Lung microvascular endothelial cell (primary cell): ENCODE measurements at places on chromosomes 4 and X. TPM values are rescaled to one million over a fixed set of nuclear protein-coding genes. Genes with fewer than 3 reads are reported as not detected.

INPP4B gene
- 11.3 and 33.5 TPM in 2 replicates for total RNA-seq

FAM184B gene
- not detected in 2 replicates for total RNA-seq

MCUB gene
- 34.7 and 55.1 TPM in 2 replicates for total RNA-seq

ARMCX1 gene
- 39.7 and 55.2 TPM in 2 replicates for total RNA-seq

PAGE2 gene
- not detected in 2 replicates for total RNA-seq

FGB gene
- total RNA-seq, result not detected in 2 replicates

NPFFR2 gene
- not detected in 2 replicates for total RNA-seq

- DNase-seq, result peak; percentile 12
Observed at GRCh38 chr4:183097231-183098018, 1.6 kb upstream of the WWC2 start.

GRCh38 chrX:10190367-10190766 is 33.6 kb downstream of the CLCN4 start:
- DNase-seq, result peak; percentile 92

GRCh38 chrX:110699109-110699508 is 96.5 kb downstream of the CHRDL1 start:
- no peak for DNase-seq

DNA sequence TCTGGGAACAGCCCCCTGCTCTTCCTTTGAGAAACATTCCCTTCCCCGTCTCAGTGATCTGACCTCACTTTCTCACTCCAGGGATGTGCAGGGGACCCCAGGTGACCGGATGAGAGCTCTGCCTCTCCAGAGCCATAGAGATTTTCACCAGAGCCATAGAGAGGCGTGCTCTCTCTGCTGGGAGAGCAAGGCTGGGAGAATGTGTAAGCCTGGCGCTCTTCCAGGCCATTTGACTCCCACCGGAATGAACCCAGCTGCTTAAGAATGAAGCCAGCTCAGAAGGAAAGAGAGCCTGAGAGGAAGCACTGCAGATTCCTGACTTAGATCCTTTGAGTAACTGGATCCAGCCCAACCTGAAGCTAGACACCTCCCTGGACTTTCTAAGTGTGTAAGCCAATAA is 106.4 kb downstream of the DHX15 start:
- DNase-seq, result no peak

DNA sequence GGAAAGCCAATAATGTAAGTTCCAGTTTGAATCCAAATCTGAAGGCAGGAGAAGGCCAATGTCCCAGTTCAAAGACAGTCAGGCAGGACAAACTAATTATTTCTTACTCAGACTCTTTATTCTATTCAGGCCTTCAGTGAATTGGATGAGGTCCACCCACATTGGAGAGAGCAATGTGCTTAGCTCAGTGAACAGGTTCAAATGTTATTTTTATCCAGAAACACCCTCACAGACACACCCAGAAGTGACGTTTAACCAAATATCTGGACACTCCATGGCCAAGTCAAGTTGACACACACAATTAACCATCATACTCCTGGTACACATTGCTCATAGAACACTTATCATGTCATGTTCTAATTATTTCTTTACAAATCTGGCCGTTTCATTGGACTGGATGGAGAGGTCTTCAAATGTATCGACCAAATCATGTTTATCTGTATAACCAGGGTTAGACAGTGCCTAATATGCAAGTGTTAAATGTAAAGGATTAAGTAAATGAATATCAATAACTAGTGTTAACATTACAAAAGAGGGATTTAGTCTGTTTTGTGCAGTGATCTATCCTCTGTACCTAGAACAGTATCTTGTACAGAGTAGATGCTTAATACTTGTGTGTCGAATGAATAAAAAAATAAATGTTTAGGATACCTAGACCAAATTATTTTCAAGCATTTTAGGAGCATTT is 27.1 kb upstream of the XK start:
- DNase-seq, result no peak

GRCh38 chr4:26137288-26137687 is 183.5 kb upstream of the RBPJ start:
- DNase-seq, result no peak

DNA sequence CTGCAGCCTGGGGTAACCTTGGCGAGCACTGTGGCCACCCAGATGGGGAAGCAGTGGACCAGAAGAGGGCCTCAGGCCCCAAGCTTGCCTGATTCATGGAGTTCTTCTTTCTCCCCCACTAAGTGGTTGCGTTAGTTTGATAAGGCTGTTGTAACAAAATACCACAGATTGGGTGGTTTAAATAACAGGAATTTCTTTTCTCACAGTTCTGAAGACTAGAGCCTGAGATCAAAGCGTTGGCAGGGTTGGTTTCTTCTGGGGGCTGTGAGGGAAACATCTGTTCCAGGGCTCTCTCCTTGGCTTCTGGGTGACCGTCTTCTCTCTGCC is 105.7 kb upstream of the GATB start:
- no peak for DNase-seq

DNA sequence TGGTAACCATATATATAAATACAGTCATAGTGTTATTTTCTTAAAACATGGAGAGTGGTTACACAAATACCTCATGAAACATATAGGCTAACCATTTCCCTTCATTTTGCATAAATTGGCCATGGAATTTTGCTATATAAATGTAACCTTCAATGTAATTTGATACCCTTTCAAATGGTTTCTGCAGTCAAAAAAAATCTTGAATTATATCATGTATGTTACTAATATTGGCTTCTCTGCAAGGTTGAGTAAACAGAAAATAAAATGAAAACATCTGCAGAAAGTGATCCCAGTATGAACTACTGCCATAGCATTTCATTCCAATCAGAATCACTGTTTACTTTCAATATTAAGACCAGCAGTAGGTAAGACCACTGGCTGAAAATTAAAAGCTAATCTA is 1165.9 kb upstream of the TENM3 start:
- DNase-seq, result no peak

DNA sequence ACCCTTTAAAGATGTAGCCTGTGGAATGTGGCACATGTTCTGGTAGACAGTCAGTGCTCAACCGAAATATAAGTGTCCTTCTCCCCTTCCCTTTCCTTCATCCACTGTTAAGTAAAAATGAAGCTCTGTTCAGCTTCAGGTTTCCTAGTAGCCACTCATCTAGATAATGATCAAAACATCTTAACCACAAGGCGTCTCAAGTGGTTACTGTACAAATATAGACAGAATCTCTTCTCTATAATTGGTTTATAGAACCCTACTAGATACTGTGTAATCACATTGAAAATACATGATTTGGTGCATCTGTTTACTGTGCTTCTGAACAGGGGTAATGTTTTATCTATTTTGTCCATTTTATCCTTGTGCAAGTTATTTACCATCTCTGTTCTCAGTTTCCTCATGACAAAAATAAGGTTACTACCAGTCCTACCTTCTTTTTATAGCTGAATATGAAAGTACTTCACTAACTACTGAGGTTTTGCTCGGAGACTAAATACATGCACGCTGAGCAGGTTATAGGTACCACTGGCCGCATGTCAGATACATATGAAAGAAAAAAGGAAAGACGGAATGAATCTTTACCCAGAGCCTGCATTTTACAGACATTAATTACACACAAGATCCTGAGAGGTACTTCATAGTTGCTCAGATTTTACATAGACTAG is 20.3 kb upstream of the SLC25A4 start:
- DNase-seq, result no peak

DNA sequence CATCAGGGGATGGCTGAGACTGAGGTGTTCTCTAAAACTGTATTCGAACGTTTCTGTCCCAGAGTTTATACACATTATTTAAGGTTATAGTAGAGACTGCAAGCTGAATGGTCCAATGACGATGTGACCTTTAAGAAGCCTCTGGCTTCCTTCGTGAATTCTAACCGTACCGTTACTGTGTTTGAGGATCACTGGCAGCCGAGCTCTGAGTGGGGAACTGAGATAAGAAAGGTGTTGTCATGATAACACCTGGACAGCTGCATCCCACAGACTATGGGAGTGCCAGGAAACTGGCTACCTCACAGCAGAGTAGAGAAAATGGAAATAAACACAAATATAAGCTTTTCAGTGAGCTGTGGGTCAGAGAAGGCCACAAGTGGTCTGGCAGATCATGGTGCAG is 59.0 kb downstream of the HMGB2 start:
- no peak for DNase-seq

DNA sequence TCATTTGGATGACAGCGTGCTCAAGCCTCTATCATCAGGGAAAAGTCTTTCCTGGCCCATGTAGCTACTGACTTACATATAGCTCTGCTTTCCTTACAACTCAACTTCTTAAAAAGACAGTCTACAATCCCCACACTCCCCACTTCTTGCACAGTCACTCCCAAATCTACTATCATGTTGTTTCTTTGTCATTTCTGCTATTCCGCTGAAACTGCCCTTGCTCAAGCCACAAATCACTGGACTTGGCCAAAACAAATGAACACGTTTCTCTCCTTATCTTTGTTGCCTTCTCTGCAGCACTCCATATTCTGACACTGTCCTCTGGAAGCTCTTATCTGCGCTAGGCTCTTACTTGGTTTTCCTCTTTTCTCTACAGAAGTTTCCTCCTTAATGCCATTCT is 28.2 kb downstream of the GPRIN3 start:
- DNase-seq, result no peak

GRCh38 chr4:26713563-26714151 is 129.8 kb downstream of the TBC1D19 start:
- DNase-seq, result no peak

DNA sequence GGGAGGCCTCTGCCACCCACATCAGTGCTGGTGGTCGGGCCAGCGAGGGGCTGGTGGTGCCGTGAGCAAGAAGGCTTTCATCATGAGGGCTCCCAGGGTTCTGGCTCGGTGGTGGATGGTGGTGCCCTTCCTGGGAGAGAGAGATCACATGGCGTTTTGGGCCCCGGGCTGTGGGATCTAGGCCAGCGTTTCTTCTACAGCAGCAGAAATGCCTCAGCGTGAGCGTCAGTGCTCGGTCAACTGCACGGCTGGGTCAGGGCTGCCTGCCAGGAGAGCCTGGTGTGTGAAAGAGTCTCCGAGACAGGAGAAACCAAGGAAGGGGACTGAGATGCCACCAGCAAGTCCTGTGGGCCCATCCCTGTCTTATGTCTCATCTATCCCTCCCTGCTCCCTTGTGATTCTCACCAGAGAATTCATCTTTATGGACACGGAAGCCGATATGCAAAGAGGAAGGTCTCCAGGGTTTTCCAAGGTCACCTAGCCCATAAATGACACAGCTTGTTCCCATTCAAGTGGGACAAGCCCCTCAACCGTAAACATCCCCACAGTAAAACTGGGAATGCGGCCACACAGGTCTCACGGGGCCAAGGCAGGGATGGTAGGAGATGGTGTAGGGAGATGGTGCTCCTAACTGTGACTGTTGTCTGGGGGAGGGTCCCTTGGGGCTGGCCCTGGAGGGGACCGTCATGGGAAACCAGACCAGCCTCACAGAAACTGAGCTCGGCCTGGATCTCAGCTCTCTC is 99.2 kb downstream of the SORCS2 start:
- no peak for DNase-seq
